ENCODE measurements at places on chromosomes 16 and 17.
A peak's percentile ranks its signal among the peaks of the same experiment; 100 is the strongest.

DNA sequence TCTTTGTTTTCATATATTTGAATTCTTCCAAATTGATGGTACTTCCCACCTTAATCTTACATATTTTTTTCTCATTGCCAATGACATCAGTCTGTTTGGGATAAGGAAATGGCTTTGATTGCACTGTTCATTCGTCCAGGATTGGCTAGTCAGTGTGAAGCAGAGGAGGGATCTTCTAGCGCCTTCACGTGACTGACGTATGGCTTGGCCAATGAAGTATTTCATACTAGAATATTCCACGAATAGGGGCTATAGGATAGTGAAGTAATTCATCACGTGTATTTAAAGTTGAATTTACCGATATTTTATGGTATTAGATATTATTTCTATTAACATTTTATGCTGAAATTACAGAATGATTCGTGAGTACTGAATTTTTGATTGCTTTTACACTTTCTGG, 178.7 kb upstream of the ZFHX3 start:
- no peak for DNase-seq

- peak; percentile 6 for DNase-seq
These were observed 359.1 kb downstream of the SEC14L1 start for GRCh38 chr17:77499699-77500435.

DNA sequence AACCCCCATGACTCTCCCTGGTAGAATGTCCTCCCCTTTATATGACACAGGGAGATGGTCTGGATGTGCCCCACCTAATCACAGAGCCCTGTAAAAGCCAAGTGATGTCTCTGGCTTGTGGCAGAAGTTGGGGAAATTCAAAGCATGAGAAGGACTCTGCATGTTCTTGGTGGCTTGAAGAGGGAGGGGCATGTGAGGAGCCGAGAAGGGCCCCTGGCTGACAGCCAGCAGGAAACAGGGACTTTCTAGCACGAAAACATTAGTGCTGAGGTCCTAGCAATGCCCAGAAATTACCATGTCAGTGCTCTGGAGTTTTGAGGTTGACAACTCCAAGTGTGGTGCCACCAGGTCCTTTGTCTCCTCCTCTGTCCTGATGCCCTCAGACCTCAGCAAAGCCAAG, 75.9 kb downstream of the USP22 start:
- no peak for DNase-seq

DNA sequence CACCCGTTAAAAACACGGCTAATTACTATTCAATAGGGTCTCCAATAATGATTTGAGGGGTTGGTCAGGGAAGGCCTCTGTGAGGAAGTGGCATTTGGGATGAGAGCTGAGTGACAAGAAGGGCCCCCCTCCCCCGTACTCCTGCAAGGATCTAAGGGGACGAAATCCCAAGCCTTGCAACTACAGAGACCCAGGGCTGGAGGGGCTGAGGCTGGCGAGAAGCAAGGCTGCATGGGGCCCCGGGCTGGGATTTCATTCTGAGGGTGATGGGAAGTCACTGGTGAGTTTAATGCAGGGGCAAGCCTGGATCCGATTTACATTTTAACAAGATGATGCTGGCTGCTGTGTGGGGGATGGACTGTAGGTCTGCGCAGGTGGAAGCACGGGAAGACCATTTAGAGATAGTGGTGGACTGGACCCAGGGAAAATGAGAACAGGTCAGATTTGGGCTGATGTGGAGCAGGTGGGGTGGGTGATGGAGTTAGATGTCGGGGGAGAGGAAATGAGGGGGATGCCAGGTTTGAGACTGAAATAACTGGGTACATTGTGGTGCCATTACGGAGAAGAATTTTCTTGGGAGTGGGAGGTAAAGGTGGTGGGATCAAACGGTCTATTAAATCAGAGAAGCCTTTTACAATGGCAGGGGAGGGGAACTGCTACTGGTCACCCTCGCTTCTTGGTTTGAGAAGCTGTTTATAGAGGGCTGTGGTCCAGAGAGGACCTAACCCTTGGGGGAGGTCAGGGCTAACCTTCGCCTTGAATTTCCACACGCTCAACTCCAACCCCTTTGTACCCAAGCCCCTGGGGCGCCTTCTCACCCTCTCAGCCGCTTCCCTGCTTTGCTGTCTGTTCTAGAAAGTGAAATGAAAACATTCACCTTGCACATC, 932 bp upstream of the MYBBP1A start:
- DNase-seq = no peak

DNA sequence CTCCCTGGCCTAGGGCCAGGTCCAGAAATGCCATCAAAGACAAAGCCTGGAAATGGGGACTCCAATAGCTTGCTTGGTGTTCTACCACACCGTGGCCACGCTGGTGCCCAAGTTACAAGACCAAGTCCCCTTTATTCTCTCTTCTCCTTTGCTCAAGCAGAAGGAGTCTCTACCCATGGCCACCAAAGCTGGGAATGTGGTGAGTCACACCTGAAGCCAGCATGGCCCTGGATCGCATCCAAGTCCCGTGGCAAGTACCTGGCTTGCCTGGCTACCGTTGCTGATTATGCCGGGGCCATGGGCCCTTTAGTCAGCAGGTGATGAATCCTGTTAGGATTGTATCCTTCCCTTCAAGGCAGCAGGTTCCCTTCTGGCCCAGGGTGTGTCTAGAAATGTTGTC, 260.0 kb downstream of the HAPSTR1 start:
- DNase-seq = no peak
